ENCODE measurements at places on chromosomes 5 and 9. TPM values are rescaled to one million over a fixed set of nuclear protein-coding genes. Genes with fewer than 3 reads are reported as not detected.

Gene SLC36A3
- polyA plus RNA-seq = not detected

DNA sequence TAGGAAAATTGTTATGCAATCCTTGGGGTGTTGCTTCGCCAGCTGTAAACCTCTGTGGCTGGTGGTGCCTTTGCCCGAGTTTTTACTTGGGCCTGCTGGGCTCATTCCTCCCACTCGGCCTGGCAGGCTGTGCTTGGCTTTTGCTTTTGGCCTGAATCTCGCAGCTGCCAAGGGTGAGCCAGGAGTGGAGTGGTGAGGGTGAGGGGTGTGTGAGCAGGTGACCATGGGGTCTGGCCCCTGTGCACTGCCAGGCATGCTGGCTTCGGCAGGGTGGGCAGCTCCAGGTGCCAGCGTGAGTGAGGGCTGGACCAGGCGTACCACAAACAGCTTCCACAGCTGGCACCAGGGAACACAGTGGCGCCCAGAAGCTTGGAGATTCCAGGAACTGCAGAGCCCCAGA lies 12.6 kb upstream of the DHFR start:
- no peak for DNase-seq

GRCh38 chr5:119926301-119926700 lies 296.9 kb downstream of the FAM170A start:
- no peak for DNase-seq

DNA sequence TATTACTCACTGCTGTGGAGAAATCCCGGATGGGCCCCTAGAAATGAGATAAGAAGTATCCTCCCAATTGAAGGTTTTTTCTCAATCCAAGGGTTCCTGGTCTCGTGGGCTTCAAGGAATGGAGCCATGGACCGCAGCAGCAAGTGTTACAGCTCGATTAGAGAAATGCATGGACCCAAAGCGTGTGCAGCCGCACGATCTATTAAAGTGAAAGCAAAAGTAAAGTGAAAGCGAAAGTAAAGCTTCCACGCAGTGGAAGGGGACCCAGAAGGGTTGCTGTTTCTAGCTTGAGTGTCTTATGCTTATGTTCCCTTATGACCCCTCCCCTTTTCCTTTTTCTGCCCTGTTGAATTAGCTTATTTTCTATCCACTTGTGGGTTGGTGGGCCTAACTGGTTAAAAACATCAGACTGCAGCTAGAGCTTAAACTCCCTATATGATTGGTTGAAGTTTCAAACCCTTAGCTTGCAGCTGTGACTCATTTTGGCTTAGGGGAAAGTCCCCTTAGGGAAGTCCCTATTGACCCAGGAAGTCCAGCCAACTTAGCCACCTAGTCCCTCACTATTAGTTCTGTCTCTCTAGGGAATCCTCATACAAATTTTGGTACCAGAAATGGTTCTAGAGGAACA lies 1111.8 kb downstream of the TAF11L14 start:
- no peak for DNase-seq

Gene NR5A1
- polyA plus RNA-seq = 0.11 TPM

Gene LMX1B
- 17.0 TPM for polyA plus RNA-seq

All from right renal cortex interstitium (tissue), 3 donors.